Stimulated activated CD4-positive, alpha-beta T cell treated with anti-CD3 and anti-CD28 coated beads, Interleukin-4, amount 100 ng/mL, for 24 hours (primary cell): ENCODE measurements at places on chromosomes 4 and X.

DNA sequence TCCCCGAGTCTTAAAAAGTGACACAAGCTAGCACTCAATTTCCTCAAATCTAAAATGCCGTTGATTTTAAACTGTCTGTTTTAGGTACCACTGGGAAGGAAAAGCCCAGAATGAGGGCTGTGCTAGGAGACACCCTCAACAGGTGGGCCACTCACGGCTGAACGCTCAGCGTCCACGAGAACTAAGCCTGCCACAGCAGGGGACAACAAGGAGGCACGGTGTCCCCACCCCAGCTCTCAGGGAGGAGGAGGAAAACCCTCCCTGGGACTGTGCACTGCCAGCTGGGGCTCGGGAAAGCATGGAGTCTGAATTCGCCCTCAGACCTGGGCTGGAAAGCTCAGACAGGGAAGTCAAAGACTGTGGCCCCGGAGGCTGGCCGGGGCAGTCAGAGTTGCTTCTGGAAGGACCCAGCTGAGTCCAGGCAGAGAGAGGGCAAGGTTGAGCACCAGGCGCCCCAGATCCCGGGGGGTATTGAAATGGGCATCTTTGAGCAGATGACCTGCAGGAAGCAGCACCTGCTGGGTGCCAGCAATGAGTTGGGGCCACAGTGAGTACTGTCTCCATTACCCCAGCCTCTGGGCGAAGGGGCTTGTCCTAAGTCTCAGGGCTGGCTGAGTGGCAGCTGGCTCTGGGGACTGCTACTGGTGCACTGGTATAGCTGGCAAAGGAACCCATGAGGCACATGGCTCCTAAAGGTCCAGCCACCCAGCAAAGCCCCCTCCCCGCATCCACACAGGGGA lies 769 bp upstream of the CPZ start:
- no peak for DNase-seq

GRCh38 chr4:177371461-177371860 lies 61.8 kb downstream of the NEIL3 start:
- DNase-seq = no peak

- no peak for DNase-seq
Measured at GRCh38 chr4:55237839-55238238, 108.2 kb upstream of the SRD5A3 start.

- no peak for DNase-seq
Measured at GRCh38 chrX:22699581-22700091, 300.1 kb upstream of the DDX53 start.
